ENCODE measurements at places on chromosomes 2 and 18.

- no peak for DNase-seq
These were observed 314.4 kb upstream of the ZEB2 start for GRCh38 chr2:144834363-144834762.

GRCh38 chr2:134590679-134591078 lies 128.1 kb downstream of the TMEM163 start:
- DNase-seq = no peak

GRCh38 chr2:142693171-142693950 lies 184.1 kb upstream of the KYNU start:
- no peak for DNase-seq

GRCh38 chr2:128361376-128362131 lies 42.9 kb upstream of the HS6ST1 start:
- no peak for DNase-seq

GRCh38 chr2:85168942-85169341 lies 35.8 kb downstream of the TCF7L1 start:
- no peak for DNase-seq

DNA sequence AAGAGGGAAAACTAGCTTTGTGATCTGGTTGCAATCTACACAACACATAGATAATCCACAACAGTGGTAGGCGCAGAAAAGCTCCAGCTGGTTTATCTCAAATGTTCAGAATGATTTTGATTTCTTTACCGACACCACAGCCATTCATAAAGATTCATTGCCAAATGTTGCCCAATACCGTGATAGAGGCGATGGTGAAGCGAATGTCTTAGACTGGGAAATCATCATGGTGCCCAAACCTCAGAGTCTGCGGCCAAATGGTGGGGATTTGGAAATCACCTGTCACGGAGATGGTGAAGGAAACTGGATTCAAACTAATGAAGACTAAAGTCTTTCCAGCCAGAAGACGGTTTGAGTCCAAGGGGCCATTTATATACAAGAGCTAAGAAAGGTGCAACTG lies 48.5 kb upstream of the CCDC150 start:
- no peak for DNase-seq

- no peak for DNase-seq
These were observed 10.6 kb upstream of the BIN1 start for GRCh38 chr2:127117603-127118002.

DNA sequence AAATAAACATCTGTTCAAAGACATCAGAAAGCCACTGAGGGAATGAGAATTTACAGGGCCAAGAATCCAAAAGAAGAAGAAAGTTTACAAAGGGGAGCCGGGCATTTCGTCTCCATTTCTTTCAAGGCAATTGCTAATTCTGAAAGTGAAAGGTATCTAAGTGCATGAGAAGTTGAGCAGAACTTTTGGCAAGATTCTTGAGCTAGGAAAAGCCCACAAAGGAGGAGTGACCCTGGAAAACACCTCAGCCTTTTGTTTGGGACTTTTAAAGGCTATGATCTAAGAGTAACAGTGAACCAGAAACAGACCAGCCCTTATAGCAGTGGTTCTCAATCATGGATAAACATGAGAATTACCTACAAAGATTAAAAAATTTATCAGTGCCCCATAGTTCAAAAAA lies 87.4 kb downstream of the MDH1 start:
- no peak for DNase-seq

- no peak for DNase-seq
These were observed 55.8 kb downstream of the TTC32 start for GRCh38 chr2:19846030-19846429.

DNA sequence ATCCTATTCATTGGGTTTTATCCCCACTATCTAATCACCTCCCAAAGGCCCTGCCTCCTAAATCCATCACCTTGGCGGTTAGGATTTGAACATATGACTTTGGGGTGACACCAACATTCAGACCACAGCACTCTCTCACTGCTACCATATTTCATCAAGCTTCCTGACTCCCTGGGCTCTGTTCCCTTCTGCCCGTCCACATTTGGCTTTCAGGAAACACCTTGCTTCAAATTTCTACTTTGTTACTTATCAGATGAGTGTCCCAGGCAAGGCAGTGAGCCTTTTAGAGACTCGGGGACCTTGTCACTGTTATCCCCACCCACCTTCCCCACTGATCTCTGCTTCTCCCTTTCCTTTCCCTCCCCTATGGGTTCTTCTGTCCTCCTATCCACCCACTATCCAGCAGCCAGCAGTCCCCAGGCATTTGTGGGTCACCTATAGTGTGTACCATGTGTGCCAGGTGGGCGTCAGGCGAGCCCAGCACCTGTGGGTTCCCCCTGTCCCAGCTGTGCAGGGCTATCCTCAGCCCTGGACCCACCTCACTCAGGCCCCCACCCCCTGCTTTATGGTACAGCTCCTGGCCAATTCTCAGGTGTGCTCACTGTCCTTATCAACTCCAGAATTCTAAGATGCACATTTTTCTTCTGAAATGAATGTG lies 230.9 kb downstream of the LOXHD1 start:
- DNase-seq = no peak

GRCh38 chr18:56933472-56933871 lies 213.4 kb upstream of the BOD1L2 start:
- DNase-seq = no peak

- DNase-seq = peak; percentile 61
These were observed 1.3 kb downstream of the AMMECR1L start for GRCh38 chr2:127884436-127884835.

GRCh38 chr2:71303849-71304248 lies 27.7 kb upstream of the ZNF638 start:
- no peak for DNase-seq

- DNase-seq = peak; percentile 56
These were observed 34.8 kb upstream of the ITGAV start for GRCh38 chr2:186554850-186555671.

DNA sequence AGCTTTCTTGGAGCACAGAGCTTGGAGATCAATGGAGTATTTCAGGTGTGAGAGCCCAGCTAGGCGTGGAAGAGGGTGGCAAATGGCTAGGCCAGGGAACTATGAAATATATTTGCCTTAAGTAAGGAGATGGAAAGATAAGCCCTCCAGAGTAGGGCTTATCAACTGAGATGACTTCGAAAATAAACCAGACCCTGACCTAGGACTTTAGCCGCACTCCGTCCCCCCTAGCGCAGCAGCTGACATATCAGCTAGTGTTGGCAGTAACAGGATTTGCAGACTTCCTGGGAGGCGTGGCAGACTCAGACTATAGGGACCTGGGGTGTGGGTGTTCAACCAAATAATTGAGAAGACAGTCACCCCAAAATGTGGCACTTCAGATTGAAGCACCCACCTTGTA lies 127.7 kb upstream of the EPAS1 start:
- DNase-seq = no peak

- DNase-seq = no peak
These were observed 383.8 kb downstream of the FIGN start for GRCh38 chr2:163351966-163352365.

- peak; percentile 56 for DNase-seq
These were observed 38.4 kb downstream of the PKP4 start for GRCh38 chr2:158495175-158495574.

DNA sequence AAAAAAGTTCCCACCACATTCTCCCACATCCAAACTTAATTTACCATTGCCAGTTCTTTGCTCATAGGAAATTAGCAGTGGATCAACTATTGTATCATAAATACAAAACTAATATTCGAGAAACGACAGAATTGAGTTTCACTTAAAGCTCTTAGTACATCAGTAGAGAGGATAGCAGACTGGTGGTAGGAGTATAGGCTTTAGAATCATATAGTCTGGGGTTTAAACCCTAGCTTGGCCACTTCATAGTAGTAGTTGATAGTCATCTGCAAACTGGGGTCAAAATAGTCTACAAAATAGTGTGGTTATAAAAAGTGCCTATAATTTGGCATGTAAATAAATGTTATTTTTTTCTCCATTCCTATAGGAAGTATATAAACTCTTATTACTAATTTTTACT lies 30.9 kb downstream of the PIK3C3 start:
- no peak for DNase-seq

- no peak for DNase-seq
These were observed 50.1 kb downstream of the THOC1 start for GRCh38 chr18:217532-218336.

- peak; percentile 40 for DNase-seq
These were observed 90.7 kb downstream of the NCKAP5 start for GRCh38 chr2:133477616-133477990.

DNA sequence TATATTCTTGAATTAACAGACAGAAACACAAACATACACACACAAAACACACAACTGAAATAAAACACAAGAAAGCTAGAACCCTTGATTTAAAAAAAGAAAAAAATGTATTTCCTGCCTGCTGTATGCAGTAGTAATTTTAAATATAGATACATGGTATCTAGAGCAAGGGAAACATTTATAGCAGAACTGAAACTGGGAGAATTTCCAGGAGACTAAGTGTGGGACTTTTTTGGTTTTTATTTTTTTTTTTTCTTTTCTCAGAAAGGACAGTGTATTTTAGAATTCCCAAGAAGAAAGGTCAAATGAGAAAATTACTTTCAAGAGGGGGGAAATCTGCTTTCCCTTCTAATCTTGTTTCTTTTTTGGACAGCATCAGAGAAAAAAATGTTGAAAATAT lies 558.9 kb upstream of the PKDCC start:
- DNase-seq = no peak

DNA sequence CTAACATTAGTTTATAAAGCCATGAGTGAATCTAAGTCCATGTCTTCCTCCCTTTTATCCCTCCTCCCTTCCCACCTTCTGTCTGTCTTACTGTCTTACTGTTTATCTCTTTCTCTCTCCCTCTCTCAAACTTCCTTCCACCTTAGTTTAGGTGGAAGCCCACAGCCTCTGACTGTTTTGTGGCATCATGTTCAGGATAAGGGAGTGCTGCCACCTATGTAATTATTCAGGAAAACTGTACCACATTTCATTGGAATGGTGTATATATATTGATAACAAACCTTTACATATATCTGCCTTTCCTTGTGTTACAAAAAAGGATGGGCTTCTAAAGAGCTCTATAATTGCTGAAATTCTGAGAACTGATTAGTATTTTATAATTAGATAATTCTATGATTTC lies 48.7 kb downstream of the NETO1 start:
- DNase-seq = no peak

DNA sequence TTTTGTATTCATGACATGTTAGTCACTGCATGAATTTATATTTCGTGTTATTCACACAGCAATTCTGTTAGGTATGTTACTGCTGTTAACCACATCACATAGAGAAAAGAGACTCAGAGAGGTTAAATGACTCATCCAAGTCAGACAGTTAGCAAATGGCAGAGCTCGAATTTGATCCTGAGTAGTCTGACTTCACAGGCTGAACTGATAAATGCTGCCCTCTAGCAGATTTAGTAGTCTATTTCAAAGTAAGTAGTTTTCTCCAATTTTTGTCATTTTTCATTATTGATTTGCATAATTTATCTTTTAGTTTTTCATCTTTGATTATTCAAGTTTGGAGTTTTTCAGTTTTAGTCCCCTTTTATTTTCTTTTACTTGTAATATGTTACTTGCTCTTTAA lies 58.3 kb downstream of the WDR7 start:
- DNase-seq = peak; percentile 87

DNA sequence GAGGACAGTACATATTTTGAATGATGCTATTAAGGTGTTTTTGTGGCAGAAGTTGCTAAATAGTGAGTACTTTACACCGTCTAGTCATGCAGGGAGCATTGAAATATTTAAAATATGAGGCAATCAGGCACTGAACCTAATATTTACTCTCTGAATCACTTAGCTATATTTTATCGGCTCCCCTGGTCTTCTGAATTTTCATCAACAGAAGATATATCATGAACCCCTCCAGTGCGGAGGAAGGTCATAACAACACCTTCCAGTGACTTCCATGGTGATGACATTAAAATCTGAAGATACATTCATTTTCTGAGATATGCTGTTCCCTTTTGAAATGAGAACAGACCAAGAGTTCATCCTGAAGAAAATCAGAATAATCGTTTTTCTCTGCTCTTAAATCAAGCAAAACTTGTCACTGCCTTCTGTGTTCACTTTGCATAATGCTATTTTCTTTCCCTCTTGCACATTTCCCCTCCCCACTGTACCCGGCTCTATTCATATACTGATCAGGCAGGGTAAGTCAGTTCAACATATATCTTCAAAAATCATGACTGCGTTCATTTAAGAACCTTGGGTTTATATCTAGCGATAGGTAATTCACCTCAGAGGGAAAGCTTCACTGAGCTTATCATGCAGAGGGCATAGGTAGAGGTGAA lies 729.9 kb upstream of the GYPC start:
- DNase-seq = no peak

GRCh38 chr18:76572518-76573247 lies 77.6 kb upstream of the ZNF516 start:
- no peak for DNase-seq

DNA sequence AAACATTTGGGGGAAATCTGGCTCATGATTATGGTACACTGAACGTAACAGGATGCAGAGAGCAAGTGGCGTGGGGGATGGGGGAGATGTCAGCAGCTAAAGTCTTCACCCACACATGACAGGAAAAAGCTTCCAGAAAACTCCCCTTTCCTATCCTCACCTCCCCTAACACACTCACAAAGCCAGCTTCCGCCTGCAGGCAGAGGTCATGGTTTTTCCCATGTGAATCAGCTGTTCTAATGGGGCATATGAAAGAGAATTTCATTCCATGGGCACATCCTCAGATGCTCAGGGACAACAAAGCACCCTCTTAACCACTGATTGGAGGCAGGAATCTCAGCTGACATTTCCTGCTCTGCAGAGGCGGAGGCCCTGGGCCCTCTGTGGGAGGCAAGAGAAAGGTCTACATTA lies 129.1 kb downstream of the TSN start:
- DNase-seq = no peak

- DNase-seq = no peak
These were observed 169.7 kb downstream of the TMEM163 start for GRCh38 chr2:134549104-134549503.

DNA sequence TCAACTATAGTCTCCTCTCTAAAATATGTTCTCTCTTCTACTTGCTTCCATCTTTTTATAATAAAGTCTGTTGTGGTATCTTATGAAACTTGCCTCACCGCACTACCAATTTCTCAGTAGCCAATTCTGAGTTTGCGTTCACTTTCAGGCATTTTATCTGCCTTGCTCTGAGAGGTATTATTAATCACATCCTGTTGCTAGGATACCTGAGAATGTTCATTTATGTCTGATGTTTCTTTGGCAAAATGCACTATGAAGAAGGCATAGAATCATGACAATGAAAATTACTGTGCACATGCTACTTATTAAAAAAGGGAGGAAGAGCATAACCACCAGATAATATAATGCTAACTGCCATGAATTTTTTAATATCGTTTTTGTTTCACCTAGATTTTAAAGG lies 130.2 kb downstream of the CHST9 start:
- DNase-seq = no peak

- DNase-seq = no peak
These were observed 167.7 kb downstream of the VAPA start for GRCh38 chr18:10081492-10081891.

DNA sequence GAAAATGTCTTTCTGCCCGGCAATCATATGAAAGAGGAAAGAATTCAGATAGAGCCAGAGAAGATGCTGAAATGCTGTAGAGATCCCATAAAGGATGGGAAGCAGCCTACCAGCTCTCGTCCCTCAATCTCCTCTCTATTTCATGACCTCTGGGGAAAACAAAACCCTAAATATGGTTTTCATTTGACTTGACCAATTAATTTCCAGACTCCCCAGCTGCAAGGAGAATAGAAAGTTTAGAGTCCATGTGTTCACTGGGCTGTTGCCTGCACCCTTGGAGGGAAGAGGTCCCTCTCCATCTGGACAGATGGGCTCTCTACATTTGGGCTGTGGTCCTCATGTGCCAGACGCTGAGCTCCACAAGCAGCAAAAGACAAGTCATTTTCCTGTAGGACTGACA lies 40.6 kb downstream of the CAPN13 start:
- DNase-seq = no peak

- DNase-seq = no peak
These were observed 246.9 kb upstream of the PARD3B start for GRCh38 chr2:204298404-204298803.
